ENCODE measurements at places on chromosomes 2 and 18.

- no peak for DNase-seq
Observed at GRCh38 chr2:151239624-151240023, 22.0 kb downstream of the RBM43 start.

GRCh38 chr2:160674146-160674750, 180.6 kb upstream of the RBMS1 start:
- no peak for DNase-seq

GRCh38 chr2:10137053-10137843, 14.7 kb downstream of the RRM2 start:
- no peak for DNase-seq

DNA sequence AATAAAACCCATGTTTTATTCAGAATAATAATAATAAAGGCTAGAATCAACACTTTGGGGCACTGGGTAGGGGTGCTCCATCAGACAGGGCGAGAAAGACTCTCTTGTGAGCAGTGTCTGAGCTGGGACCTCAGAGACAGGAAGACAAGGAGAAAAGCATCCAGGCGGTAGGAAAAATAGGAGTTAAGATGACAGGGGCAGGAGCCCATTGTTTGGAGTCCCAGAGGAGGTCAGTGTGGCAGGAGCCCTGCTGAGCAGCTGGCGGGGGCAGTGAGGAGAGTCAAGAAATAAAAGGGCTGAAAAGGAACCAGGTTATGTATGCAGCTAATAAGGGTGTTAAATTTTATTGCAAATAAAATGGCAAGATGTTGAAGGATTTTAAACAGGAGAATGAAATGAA, 457.4 kb downstream of the FBXO15 start:
- DNase-seq = no peak

- DNase-seq = no peak
Observed at GRCh38 chr2:46225150-46225625, 72.0 kb upstream of the EPAS1 start.

DNA sequence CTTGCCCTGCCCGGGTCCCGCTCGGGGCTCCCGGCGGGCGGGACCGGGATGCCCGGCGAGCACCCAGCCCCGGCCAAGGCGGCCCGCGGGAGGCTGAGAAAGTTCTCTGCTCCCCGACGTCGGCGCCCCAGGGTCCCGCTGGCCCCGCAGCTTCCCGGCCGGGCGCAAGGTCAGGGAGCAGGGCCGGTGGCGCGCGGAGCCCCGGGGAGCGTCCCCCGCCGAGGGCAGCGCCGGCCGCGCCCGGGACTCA, 331 bp downstream of the SERPINE2 start:
- DNase-seq = no peak

DNA sequence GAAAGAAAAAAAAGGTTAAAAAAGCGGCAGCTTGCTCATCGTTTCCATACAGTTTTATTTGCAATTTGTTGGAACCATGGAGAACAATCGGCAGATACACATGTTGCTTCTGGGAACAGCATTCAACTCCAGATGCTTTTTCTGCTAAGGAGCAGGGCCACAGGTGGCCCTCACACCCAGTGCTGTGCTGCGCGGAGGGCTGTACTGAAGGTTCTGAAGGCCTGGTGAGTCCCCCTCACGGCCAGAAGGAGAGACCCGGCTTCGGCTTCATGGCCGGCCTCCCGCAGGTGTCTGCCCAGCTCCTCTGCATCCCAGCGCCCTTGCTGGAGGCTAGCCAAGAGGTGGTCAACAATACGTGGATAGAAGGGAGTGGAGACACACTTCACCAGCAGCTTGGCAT, 394.3 kb downstream of the NBAS start:
- DNase-seq = no peak

- no peak for DNase-seq
Observed at GRCh38 chr2:149587950-149588487, 444 bp upstream of the MMADHC start.

- DNase-seq = peak; percentile 82
Observed at GRCh38 chr18:8389391-8390340, 219.6 kb upstream of the RAB12 start.
